ENCODE measurements at places on chromosomes 6 and 20.

GRCh38 chr20:51043811-51044210 lies 20.9 kb upstream of the KCNG1 start:
- DNase-seq, result no peak

- no peak for DNase-seq
Measured at GRCh38 chr6:84026721-84027164, 6.8 kb upstream of the MRAP2 start.

DNA sequence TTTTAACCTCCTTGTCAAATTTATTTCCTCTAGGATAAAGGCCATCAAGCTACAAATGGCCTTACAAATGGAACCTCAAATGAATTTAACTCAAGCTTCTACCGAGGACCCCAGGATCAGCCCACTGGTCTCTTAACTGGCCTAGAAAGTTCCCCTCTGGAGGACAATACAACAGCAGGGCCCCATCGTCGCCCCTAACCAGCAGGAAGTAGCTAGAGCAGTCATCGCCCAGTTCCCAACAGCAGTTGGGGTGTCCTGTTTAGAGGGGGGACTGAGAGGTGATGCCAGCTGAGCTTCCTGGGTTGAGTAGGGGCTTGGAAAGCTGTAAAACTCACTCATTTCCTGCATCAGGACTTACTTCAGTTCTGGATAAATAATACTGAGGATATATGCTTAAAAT lies 25.6 kb downstream of the CEP85L start:
- no peak for DNase-seq

- DNase-seq, result no peak
Measured at GRCh38 chr6:48067886-48068277, 43.1 kb downstream of the PTCHD4 start.

DNA sequence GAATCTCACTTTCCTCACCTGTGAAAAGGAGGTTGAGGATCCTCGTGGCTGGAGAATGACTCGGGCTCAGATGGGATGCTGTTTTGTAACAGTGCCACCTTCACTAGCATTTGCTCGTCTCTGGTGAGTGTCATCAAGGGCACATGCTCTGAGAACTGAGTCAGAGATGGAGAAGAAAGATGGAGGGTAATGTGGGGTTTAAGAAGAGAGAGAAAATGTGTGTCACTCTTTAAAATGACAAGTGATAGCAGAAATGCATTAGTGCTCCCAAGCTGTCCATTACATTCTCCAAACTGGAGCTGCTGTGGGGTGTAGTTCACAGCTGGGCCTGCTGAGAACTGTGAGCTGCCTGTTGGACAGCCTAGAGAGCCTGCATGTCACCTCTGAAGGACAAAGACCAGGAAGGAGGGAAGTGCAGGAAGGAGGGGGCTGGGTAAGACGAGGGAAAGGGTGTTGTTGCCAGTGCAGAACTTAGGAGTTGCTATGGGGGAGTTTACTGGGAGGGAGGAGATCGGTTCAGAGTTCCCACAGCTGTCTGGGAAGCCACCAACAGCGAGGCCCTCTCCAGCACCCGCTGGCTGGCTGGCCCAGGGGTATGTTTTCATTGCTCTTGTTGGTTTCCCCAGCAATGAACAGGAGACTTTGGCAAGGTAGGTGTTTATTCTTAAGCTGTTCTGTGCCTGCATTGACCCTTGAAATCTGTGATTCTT lies 19.8 kb downstream of the GMPR start:
- no peak for DNase-seq

GRCh38 chr6:53179961-53180651 lies 31.5 kb upstream of the GCM1 start:
- no peak for DNase-seq

- DNase-seq, result no peak
Measured at GRCh38 chr20:20498076-20498861, 130.4 kb downstream of the INSM1 start.

DNA sequence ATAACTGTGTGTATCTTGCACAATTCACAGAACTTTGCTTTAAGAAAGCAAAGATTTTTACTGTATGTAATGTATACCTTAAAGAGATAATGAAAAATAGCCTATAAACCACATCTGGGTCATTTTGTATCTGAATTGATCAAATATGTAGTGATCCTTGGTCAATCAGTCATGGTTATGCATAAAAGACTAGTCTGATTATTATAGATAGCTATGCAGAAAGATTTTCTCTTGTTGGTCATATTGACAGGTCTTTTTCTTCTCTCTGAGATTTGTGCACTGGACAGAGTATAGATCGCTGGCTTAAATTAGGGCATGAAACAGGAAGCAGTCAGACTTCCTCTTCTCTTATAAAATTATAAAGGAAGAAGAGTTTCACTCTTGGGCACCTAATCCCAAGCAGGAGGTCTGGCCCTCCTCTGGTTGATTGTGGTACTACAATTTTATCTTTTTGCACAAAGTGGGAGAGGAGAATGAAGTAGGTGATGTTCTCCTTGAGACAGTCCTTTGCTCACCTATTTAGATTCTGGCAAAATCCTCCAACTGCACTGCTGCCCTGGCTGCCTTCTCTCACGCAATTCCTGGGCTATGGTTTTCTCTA lies 380.9 kb upstream of the RGS17 start:
- no peak for DNase-seq

- DNase-seq, result no peak
Measured at GRCh38 chr6:144986271-144986670, 701.1 kb downstream of the UTRN start.

DNA sequence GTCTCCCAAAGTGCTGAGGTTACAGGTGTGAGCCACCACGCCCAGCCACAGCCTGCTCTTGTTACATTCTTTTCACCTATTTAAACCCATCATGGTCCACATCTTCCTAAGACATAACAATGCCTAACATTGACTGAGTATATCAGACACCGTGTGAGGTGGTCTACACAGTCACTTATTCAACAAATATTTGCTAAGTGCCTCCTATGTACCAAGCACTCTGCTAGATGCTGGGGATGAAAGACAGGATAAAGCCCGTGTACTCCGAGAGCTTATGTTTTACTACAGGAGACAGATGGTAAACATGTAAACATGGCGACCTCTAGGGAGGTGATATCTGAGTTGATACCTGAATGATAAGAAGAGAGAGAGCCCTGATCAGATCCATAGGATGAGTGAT lies 12.7 kb downstream of the BCL2L1 start:
- no peak for DNase-seq

DNA sequence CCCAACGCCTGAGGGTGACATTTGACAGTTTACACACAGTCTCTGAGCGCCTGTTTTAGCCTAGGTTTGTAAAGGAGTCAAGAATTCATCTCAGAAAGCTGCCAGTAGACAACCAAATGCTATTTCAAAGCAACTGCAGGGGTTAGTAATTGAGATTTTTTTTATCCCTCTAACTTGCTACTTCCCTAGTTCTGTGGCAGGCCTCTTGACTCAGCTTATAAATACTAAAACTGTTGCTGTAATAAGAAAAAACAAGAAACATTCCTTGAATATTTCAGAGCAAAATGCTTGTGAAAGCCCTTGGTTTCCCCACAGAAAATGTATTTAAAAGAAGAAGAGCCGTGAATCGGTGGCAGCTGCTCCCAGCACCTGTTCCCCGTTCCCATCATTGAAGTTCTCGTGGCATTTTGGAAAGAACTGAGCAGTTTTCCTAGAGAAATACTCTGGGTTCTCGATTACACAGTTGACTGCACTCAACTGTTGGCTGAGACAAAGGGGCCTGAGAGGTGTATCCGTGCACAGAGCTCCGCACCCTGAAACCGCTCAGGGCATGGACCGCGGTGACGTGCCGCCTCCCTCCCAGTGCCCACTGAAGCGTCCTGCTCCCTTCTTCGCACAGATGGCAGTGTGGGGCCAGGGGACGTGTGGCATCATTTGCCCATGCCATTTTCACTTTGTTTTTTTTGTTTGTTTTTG lies 20.9 kb downstream of the DLL1 start:
- DNase-seq, result no peak

DNA sequence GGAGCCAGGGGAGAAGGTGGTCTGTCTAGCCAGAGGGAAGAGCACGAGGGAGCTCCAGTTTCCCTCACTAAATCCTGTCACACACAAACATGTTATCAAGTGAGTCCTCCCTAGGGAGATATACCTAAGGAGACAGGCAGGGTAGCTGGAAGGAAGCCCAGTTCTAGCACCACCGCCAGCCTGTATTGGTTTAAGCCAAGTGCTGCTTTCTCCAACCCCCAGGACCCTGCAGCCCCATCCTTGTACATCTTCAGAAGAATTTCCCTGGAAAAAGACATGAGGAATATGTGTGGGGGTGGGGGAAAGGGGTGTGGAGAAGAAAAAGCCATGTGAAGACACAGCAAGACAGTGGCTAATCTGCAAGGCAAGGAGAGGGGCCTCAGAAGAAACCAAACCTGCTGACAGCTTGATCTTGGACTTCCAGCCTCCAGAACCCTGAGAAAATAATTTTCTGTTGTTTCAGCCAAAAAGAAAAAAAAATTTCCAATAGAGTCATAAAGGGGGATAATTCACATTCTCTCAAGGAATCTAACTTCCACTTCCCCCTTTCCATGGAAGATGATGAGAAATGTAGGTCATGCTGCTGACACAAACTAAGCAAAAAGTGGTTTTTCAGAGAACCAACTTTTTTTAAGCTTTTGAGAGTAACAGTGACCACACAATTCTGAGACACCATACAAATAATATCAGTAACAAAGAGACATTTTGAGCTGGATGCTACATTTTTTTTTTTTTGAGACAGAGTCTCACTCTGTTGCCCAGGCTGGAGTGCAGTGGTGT lies 103.2 kb upstream of the PRDM1 start:
- no peak for DNase-seq

- no peak for DNase-seq
Measured at GRCh38 chr6:121236984-121237383, 97.3 kb downstream of the TBC1D32 start.

GRCh38 chr6:87772597-87773530 lies 70.8 kb upstream of the AKIRIN2 start:
- DNase-seq, result no peak

GRCh38 chr6:52136934-52137467 lies 49.2 kb upstream of the IL17A start:
- DNase-seq, result no peak

DNA sequence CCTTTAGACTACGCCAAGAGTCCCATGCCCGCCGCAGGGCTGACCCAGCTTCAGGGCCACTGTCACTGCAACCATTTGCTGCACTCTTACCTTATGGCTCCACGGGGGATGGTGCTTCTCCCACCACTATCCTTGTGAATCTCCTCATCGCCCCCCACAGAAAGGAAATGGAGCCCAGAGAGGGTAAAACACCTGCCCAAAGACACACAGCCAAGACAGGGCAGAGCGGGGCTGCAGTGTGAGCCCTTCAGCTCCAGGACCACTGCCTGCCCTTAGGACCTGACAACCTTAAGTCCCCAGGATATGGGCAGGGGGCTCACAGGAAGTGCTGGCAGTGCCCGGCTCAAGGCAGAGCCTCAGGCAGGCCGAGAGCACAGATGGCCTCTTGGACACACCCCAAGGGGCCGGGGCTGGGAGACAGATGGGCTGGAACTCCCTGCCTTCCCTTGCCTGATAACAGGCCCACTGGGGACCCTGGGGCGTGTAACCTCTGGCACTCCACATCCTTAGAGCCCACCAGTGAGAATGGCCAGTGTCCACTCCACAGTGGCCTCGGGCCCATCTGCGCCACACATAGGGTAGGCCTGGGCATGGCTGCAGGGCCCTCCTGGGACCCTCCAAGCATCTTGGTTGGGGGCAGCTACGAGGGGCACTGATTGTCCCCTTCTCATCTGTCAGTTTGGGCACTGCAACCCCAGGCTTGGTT lies 265.2 kb downstream of the TAF4 start:
- DNase-seq, result no peak

- no peak for DNase-seq
Measured at GRCh38 chr20:25318471-25319240, 70.8 kb downstream of the PYGB start.

DNA sequence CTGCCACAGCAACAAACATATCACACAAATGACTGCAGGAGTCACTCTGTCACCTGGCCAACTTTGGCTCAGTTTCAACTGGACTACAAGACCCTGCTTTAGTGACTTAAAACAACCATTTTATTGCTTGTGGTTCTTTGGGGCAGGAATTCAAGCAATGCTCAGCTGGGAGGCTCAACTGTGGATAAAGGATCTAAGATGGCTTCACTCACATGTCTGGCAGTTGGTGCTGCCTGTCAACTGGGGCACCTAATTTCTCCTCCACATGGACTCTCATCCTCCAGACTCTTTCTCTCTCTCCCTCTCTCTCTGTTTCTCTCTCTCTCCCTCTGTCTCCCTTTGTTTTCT lies 2.8 kb upstream of the EPB41L2 start:
- no peak for DNase-seq

DNA sequence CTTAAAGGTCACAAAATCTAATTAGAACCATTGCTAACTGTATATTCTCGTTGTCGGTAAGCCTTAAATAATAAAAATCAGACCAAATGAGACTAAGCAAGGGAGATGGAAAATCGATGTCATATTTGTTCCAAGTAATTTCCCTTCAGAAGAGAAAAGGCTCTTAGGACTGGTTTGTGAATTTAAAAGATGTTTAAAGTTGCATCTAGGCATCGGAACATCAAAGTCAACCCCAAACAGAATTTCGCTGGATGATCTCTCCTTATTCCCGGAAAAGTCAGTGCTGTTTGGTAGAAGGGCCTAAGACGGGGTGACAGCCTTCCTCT lies 63.8 kb downstream of the NPEPL1 start:
- no peak for DNase-seq

DNA sequence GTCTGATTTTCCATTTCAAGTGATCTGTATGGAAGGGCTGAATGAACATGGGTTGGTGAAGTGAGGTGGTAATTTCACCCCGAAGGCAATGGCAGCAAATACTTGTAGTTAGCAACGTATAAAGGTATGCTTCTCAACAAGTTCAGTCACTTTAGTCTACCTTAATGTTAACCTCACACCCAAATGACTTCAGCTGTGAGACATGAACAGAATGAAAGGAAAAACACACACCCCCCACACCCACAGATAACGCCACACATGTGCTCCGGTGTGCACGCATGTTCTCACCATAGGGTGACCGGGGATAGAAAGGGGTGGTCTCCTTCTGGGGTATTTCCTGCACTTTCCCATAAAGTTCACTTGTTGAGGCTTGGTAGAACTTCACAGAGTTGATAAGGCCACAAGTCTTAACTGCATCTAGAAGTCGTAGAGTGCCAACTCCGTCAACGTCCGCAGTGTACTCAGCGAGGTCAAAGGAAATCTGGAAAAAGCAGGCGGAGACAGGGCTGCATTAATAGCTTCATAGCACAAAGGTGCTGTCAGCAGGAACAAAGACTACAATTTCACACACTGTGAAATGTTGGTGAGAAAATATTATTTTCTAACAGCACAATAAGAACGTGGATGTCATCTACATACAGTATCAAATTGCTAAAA lies 284.8 kb downstream of the GMDS start:
- DNase-seq, result no peak
